Activated naive CD8-positive, alpha-beta T cell treated with anti-CD3 and anti-CD28 coated beads, Interleukin-2, amount 50 U/mL, for 24 hours (primary cell): ENCODE measurements at places on chromosomes 7 and 10.
A peak's percentile ranks its signal among the peaks of the same experiment; 100 is the strongest.

DNA sequence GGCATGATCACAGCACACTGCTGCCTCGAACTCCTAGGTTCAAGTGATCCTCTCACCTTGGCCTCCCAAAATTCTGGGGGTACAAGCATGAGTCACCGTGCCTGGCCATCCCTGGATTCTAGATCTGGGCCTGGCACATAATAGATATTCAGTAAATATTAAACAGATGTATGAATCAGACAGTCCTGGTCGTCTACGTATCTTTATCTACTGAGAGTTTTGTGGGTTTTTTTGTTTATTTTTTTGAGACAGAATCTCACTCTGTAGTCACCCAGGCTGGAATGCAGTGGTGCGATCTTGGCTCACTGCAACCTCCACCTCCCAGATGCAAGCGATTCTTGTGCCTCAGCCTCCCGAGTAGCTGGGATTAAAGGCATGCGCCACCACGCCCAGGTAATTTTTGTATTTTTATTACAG is 24.3 kb upstream of the ITGB1 start:
- no peak for DNase-seq

DNA sequence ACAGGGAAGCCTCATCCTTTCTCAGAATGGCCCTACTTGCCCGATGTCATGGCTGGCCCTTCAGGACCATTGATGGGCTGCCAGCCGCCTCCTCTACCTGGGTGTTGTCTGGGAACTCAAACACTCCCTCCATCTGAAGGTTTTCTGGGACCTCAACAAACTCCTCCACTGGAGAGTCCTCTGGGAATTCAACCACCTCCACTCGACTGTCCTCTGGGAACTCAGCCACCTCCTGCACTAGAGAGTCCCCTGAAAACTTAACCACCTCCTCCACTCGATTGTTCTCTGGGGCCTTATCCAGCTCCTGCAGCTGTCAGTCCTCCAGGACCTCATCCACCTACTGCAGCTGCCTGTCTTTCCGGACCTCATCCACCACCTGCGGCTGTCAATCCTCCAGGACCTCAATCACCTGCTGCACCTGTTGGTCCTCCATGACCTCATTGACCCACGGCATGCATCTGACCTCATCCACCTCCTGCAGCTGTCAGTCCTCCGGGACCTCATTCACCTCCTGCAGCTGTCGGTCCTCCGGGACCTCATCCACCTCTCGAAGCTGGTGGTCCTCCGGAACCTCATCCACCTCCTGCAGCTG is 37.1 kb downstream of the MAT1A start:
- no peak for DNase-seq

GRCh38 chr10:121783782-121784372 is 144.0 kb downstream of the ATE1 start:
- no peak for DNase-seq

- DNase-seq, result peak; percentile 28
Observed at GRCh38 chr7:35593899-35594298, 101.0 kb downstream of the HERPUD2 start.

DNA sequence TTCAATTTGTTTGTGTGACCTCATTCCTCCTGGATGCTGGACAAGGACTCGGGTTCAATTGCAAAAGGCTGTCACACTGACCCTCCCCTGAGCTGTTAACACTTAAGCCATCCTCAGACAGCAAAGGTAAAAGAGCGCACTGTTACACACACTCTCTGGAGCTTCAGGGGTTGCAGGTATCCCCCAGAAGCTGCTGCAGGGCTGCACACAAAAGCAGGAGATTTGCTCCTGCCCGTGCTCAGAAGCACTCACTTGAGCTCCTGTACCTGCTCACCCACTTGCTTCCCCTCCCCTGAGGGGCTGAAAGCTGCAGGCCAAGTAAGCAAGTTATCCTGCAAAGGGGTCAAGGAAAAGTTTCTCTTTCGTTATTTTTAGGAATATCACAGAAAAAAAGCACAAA is 886.2 kb upstream of the ZWINT start:
- DNase-seq, result no peak

DNA sequence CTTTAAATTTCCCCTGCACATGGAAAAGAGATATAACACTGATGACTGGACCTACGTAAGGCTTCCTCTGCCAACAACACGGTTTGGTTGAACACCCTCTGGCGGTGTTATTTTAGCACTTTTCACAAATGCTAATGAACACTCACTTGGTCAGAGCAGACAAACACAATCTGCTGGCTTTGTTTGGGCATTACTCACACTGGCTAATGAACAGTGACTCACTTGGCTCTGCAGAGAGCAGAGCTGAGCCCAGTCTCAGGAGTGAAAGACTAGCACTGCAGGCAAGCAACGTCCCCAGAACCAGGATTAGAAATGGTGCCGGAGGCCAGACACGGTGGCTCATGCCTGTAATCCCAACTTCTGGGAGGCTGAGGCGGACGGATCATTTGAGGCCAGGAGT is 430.8 kb downstream of the PLXNA4 start:
- DNase-seq, result no peak

- peak; percentile 11 for DNase-seq
Observed at GRCh38 chr10:131514454-131514853, 202.9 kb upstream of the TCERG1L start.

DNA sequence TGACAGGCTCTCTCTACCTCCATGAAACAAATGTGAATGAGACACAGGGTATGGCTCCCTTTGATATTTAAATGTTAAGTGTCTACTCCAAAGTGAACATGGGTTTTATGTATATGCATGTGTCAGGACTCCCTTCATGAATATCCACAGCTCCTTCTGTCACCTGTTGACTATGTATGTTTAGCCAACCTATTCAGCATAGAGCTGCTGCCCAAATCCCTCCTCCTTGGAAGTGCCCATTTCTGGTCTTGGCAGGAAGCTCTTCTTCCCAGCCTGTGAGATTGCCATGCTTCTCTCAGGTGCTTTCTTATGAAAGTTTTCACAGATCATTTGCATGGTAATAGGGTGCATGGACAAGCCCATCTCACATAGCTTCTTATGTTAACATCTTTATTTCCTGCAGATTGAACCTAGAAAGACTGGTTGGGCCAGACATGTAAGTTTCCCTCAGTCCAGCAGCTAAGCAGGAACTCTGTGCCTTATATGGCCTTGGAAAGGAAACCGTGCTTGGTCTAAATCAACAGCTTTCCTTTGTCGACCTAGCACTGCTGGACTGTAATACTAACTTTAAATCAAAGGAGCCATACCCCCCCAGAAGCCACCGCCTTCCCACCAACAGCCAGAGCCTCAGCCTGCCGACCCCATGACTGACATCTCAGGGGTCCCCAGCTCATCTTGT is 288.9 kb downstream of the ADARB2 start:
- no peak for DNase-seq

DNA sequence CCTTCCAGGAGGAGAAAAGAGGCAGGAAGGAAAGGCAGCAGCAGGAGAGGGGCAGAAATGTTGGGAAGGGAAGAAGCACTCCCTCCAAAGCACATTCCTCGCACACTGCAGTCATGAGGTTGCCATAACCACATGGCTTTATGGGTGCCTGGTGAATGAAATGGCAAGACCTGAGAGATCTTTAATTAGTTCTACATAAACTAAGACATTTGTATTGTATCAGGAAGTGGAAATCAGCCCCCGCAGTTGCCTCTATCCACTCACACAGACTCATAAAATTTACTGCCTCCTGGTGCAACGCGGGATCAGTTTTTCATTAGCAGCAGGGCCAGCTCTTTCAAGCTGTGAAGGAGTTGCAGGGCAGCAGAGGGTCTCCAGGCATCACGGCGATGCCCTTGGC is 106.4 kb downstream of the COL13A1 start:
- DNase-seq, result no peak

GRCh38 chr10:97499561-97500296 is 1.0 kb downstream of the UBTD1 start:
- no peak for DNase-seq

DNA sequence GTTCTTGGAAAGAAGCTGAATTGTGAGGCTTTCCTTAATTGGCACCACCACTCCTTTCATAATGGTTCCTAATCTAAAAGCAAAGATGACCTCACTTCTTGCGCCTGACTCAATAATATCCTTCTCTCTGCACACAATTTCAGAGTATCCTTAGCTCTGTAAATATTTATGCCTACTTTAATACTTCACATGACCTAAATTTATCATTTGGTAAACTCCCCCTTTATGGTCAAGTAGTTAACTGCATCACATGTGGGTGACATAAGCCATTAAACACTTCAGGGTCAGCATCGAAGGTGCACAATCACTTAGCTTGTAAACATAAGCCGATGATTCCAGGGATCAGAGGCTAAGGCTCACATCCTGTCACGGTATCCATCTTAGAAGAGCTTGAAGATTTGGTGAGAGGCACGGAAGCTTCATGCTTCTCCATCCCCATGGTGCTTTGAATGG is 7.3 kb upstream of the RHOBTB1 start:
- no peak for DNase-seq

DNA sequence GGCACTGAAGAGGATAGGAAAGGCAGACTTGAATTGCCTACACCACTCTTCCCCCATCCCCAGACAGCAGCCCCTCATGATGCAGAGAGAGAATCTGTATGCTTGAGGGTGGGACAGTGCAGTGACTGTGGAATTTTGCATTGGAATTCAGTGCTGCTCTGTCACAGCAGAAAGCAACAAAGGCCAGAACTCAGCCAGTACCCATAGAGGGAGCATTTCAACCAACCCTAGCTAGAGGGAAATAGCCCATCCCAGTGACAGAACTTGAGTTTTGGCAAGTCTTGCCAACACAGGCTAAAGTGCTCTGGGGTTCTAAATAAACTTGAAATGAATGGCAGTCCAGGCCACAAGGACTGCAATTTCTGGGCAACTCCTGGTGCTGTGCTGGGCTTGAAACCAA is 80.4 kb downstream of the TES start:
- no peak for DNase-seq

- no peak for DNase-seq
Observed at GRCh38 chr10:12529976-12530375, 180.6 kb downstream of the CAMK1D start.

DNA sequence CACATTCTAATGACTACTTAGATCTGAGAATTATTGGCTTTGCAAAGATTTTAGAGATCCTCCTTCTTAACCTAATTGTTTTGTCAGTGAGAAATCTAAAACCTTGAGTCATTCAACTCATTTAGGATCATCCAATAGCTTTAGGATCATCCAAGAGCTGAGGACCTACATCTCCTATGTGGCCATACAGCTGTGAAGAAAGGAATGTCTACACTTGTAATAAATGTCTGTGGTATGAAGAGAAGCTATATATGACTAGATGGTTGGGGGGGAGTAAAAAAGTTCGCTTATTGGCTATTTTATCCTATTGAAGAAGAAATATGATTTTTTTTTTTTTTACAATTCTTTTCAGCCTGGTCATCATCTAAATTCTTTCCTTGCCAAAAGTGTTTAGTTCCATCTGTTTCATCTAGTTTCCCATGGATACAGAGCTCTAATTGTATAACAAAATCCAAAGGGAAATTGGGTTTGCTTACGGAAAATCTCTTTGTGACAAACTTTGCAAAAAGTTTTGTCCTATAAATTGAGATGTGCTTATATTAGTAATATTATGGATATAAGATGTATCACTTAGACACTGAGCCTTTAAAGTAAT is 196.7 kb downstream of the PRKG1 start:
- no peak for DNase-seq

GRCh38 chr10:124288486-124288885 is 130.2 kb downstream of the OAT start:
- no peak for DNase-seq

GRCh38 chr7:90188281-90188680 is 23.3 kb upstream of the STEAP2 start:
- no peak for DNase-seq

- no peak for DNase-seq
Observed at GRCh38 chr7:135102372-135102771, 45.5 kb upstream of the TMEM140 start.

DNA sequence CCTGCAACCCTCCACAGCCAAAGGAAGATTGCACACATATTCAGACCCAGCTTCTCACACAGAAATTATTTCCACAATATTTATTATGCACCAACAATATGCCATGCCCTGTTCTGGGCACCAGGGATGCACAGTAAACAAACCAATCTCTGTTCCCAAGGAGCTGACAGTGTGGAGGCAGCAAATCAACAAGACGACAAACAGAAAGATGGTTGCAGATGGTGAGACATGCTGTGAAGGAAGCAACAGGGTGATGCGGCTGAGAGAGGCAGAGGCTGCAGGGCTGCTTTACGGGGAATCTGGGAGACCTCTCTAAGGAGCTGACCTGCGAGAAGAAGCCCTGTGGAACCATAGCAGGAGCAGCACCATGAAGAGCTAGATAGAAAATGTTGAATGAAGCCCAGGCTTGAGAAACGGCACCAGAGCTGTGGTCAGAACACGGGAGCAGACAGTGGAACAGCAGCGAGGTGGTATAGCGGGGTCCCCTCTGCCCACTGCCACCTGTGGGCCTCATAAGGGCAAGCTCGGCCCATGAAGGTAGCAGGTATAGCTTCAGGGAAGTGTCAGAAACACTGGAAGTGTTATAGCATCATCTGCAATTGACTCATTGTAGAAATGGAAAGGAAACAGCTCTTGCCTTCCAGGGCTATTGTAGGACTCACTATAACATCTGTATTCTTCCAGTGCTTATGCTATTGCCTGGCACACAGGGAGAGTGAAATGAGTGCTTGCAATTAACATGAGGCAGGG is 17.4 kb downstream of the RBP3 start:
- no peak for DNase-seq

- no peak for DNase-seq
Observed at GRCh38 chr7:148159331-148159730, 431.2 kb upstream of the C7orf33 start.

DNA sequence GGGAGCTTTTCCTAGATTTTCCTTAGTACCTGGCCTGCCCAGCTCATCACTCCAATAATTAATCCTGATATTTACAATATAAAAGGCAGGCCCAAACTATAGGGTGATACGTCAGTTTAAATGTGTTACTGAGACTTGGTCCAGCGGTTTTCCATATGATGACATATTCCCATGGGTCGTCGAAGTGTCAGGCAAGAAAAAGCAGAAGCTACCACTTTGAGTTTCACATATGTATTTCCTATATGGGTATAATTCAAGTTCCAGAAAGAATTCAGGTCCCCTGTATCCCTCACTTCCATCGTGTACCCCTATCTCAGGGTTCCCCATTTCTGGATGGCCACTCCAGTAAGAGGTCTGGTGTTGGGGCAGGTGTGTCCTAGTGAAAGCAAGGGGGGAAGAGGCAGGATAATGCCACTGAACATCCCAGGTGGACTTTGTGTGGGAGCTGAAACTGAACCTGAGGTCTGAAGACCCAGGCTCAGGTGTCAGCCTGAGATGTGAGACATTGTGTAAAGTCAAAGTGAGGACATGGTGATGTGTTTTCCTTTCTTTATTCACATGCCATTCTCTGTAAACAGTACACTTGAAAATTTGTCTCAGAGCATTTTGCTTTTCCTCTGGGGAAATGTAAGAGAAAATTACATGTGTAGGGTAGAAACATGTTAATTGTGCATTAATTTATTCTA is 167.8 kb downstream of the PLXDC2 start:
- DNase-seq, result no peak
